Islet precursor cell (in vitro differentiated cells): ENCODE measurements at places on chromosomes 5 and 9.

DNA sequence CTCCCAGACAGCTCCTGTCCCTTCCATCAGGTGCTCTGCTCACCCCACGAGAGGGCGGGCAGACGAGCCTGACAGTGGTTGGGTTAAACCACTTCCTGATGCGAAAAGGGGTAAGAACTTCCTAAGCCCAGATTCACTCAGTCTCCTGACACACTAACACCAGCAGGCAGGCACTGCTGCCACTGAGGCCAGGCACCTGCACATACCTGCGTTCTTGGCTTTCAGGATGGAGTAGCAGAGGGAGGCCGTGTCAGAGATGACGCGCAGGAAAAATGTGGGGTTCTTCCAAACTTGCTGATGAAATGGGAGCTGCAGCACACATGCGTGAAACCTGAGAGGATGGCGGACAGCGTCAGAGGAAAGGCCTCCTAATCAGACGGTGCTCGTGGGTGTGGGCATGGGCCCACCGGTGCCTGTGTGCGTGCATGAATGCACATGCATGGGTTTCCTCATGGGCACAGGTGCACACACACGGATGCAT lies 29.9 kb downstream of the SLC6A18 start:
- DNase-seq = no peak

DNA sequence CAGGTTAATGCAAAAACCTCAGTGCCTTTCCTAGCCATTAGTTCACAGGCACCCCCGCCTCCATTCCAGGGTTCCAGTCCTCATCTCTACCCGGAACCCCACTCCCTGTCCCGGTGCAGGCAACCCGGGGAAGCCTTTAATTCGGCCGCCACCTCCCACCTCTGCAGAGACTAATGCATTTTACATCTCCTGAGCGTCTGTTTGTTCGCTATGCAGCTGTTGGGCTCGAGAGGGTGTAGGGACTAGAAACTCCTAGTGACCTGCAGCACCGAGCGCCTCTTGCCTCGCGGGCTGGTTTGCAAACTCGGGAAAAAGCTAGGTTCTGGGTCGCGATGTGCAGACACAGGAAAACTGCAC lies 3.6 kb downstream of the GDNF start:
- DNase-seq = no peak

DNA sequence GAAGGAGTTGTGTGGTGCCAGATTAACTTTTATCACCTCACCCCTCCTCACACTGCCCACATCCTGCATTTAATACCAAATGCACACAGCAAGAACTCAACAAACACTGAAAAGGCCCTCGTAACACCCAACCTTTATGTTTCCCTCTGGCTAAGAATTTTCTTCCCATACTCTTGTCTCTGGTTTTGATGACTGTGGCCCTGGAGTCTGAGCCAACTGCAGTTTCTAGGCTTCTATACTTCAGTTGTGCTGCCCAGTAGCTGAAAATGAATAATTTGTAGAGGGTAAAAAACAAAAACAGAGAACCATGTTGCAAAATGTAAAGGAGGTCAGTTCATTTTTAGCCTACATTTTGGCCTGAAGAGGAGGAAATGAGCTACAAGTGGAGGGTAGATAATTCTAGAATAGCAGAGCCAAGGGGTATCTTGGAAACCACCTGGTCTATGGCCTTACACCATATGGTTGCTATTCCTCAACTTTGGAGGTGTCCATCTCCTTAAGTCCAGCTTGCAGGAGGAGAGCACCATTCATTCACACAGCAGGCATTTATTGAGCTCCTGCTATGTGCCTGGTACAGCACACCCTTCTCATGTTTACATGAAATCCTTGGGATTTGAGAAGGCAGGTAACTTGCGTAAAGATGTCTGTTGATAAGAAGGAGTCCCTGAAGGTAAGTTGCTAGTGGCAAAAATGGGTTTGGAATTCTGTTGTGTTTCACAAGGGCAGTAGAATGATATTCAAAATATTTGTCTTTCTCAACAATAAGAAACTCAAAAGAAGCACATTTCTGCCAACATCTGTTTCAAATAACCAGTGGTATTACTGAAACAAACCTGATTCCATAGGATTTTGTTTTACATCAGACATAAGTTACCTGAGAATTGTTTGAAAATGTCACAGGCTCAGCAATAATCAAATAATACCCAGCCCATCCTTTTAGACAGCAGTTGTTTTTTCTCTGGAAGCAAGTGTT lies 83.8 kb upstream of the TNFAIP8 start:
- DNase-seq = no peak

GRCh38 chr9:36603006-36603405 lies 30.3 kb downstream of the MELK start:
- no peak for DNase-seq

DNA sequence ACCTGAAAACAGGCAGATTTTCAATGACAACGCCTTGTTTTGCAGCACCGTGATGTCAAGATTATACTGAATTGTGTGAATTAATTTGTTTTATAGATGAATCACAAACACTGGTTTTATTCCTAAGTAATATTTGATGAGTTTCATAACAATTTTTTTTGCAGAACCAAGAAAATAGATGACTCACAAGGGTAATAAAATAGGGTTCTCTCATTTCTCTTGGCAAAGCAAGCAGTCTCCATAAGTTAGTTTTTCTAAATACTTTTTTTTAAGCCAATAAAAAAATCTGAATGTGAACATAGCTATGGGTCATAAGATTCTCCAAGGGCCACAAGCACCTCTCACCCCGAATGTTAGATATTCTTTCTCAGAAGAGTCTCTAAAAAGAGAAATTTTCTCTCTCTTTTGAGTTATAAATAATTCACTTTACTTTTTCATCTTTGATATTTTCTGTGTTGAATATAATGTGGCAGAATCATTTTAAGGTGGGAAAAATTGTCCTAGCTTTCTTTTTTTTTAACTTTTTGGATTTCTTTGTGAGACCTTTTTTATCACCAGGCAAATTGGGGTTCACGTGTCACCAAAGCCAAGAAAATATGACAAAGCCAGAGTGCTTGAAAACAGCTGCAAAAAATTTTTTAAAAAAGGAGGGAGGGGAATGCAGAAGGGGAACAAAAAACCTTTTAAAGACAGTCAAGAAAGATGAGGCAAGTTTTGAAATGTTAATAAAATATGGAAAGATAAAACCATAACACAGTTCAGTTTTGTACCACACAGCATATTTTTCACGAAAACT lies 174.6 kb upstream of the DAPK1 start:
- DNase-seq = no peak

DNA sequence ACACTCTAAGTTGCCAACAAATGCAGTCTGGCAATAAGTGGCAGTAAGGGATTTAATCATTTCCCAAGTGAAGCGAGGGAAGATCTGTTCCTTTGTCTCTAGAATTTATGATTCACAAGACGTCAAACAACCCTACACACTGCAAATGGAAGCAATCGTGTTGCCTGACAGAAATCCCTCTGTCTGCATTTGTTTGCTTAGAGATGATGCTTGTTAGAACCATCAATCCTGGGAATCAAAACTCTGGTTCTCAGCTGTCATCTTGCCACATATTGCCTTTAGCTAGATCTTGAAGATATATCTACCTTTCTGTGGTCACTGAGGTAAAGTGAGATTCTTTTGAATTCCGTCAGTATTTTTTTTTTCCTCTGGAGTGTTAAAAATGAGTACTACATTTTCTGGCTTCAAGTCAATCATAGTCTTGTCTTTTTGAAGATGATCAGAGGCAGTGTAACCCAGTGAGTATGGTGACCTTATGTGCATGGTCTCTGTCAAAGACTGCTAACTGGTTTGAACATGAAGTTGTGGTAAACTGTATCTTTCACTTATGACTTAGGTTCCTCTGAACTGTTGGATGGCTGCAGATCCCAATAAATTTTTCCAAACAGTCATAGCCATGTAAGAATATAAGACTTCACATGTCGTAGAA lies 106.4 kb upstream of the STARD4 start:
- no peak for DNase-seq

DNA sequence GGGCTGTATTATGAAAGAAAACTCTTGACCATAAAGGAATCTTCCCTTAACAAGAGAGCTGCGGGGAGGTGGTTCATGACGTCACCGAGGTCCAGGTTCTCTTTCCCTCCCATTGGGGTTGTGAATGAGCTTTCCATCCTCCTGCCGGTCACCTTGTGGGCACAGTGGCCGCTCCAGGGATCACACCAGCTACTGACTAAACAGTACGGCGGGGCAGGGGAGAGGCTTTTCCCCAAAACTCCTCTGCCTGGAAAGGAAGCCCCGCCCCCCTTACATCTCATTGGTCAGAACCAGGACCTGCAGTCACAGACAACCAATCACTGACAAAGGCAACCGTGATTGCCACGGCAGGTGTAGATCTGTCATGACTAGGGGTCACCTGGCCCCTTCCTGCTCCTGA lies 35.6 kb downstream of the ROR2 start:
- peak; percentile 41 for DNase-seq

DNA sequence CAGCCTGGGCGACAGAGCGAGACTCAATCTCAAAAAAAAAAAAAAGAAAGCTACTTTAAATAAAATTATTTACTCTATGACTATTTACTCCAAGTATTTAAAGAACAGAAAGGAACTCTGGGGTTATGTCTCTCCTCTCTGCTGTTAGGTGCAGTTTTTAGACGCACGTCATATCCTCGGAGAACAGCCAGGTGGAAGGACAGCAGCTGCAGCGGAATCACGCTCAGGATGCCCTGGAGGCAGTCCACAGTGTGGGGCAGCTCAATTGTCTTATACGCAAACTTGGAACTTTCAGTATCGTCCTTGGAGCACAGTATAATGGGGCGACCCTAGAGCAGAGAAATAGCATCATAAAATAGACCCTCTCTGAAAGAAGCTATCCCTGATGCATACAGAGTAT lies 10.4 kb upstream of the MAPK9 start:
- DNase-seq = no peak
